ENCODE measurements at places on chromosomes 5 and 9.

DNA sequence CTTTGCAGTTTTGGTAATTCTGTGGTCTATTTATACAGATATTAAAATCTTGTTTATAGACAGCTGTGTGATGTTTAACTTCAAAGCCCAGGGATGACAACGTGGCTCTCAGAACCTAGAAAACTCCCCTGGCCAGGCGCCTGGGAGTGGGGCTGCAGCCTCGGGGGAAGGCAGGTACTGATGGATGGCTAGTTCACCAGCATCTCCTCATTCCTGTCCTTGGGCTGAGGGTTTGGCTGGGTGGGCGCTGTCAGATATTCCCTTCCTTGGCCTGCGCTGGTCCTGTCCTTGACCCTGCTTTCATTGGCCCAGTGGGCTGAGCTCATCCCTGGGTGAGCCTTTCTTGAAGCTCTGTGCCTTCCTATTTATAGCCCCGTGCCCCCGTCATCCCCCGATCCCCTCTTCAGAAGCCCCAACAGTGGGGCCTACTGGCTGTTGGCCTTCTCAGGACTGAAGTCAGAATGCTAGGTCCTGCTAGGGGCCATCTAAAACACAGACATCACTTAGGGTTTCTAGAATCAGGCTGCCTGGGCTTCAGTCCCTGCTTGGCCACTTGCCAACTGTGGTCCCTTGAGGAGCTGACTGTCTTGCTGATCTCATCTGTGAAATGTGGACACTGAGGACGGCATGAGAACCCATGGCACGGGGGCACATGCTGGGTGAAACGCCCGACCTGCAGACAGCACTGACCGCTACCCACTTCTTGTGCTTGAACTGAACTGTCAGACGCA lies 20.9 kb downstream of the SH3GLB2 start:
- DNase-seq = no peak

GRCh38 chr9:16410601-16411280 lies 459.7 kb downstream of the BNC2 start:
- no peak for DNase-seq

GRCh38 chr5:63962279-63962678 lies at the start of gene HTR1A:
HTR1A (minus strand) TSS chr5:63962445; CDS start chr5:63961719, 726 bp downstream.
- DNase-seq = no peak

DNA sequence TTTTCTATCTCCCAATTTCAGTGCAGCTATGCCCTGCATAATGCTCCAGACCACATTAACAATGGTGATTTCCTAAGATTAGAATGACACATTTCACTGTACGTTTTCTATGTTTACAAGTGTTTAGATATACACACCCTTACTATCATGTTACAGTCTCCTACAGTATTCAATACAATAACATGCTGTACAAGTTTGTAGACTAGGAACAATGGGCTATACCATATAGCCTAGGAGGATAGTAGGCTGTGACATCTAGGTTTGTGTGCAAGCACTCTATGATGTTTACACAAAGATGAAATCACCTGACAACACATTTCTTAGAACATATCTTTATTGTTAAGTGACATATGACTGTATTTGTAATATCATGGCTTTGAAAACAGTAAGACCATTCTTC lies 1435.6 kb upstream of the NUDT12 start:
- DNase-seq = no peak

DNA sequence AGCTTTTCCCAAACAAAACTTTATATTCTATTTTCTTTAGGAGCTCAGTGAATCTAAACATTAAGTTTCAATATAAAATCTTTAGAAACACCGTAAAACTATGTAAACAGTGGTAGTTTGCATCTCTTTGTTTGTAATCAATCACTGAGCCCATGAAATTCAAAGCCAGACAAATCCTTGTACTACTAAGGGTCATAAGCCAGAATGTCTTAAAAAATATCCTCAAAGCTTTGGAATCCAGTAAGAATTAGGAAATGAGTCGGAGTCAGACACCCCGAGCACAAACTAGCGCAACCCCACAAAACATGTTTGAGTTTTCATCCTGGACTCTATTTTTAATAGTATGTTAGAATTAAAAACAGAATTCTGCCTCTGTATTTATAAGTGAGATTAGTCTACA lies 153.8 kb downstream of the HSPA4 start:
- DNase-seq = no peak

DNA sequence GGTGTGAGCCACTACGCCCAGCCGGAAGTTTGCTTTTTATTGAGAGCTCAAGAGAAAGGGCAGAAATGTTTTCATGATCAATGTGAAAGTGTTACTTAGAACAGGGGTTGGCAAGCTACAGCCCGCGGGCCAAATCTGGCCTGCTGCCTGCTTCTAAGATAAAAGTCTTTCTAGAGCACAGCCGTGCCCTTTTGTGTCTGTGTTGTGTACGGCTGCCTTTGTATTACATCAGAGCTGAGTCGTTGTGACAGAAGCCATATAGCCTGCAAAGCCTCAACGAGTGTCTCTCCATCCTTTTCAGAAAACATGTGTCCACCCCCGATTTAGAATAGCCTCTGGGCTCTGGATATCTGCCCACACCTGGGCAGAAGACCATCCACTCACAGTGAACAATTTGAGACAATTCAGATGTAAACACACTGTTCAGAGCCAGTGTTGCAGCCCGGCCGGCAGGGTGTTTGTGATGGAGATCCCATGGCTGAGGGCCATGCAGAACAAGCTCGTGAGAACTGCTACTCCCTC lies 28.8 kb downstream of the AK8 start:
- DNase-seq = peak; percentile 18

DNA sequence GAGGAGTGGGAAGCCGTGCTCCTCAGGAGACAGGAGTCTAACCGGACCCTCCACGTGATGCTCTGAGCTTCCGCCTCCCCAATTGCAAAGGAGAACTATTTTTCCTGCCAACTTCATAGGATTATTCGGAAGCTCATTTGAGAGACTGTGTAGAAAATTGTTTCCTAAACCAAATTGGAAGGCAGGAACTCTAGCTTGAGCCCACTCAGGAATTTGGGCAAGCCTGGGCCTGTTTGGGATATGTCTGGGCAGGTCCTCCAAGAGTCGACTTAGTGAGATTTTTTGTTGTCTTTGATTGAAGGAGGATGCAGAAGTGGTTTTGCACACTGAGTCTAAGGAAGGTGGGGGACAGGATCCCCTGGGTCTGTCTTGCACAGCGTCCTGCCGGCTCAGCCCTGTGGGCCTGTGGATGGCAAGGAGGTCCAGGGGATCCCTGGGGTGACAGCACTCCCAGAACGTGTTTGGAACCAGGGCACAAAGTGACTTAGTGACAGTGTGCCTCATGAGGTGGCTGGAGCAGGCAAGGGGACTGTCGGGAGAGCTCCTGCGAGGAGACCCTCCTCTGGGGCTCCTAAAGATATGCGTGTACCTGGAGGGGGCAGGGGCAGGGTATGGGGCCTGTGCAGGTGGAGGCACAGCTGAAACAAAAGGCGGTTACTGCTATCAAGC lies 283.3 kb downstream of the NSG2 start:
- DNase-seq = no peak

- no peak for DNase-seq
Measured at GRCh38 chr9:90914196-90914595, 112.6 kb downstream of the SYK start.

GRCh38 chr5:123601610-123602009 lies 89.6 kb downstream of the CSNK1G3 start:
- DNase-seq = no peak

GRCh38 chr5:93246090-93246855 lies 334.7 kb downstream of the NR2F1-AS1 start:
- peak; percentile 73 for DNase-seq

DNA sequence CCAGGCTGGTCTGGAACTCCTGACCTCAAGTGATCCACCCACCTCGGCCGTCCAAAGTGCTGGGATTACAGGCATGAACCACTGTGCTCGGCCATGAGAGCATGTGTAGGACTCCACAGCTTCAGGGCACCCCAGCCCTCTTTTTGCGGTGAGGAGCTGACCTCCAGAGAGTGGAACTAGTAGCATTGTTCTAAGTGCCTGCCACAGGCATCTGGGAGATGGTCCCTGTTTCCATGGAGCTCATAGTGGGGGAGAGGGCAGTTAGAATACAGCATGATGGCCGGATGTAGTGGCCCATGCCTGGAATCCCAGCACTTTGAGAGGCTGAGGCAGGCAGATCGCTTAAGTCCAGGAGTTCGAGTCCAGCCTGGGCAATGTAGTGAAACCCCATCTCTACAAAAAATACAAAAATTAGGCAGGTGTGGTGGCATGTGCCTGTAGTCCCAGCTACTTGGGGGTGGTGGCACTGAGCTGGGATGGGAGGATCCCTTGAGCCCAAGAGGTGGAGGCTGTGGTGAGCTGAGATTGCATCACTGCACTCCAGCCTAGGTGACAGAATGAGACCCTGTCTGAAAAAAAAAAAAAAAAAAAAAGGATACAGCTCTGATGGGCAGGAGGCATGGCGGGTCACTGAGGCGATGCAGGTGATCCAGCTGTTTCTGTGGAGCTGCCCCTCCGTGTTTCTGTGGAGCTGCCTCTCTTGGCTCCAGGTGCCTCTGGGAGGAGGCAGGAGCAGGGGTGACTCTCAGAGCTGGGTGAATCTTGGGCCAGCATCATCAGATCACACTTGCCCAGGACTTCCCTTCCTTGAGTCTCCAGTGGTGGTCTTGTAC lies 4.2 kb downstream of the ASS1 start:
- no peak for DNase-seq
